AG08395 (cell line): ENCODE measurements at places on chromosomes 2 and 18.

GRCh38 chr18:24198461-24198860, 59.6 kb downstream of the CABYR start:
- DNase-seq = no peak

- DNase-seq = no peak
Observed at GRCh38 chr18:31774477-31774785, 13.8 kb upstream of the SLC25A52 start.

GRCh38 chr2:207067473-207067872, 98.3 kb downstream of the KLF7 start:
- DNase-seq = no peak

DNA sequence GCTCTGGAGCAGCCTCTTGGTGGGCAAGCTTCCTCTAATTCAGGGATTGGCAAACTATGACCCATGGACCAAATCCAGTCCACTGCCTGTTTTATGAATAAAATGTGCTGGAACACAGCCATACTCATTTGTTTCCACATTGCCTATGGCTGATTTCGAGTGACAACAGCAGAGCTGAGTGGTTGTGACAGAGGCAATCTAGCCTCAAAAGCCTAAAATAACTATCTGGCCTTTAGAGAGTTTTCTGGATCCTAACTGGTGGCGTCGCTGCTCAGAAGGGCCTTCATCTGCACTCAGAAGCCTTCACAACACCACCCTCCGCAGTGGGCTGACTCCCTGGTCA, 147.1 kb downstream of the CCBE1 start:
- DNase-seq = no peak

GRCh38 chr2:98709535-98709934, 21.4 kb downstream of the MGAT4A start:
- DNase-seq = no peak

GRCh38 chr2:43323857-43324256, 97.5 kb upstream of the ZFP36L2 start:
- no peak for DNase-seq

DNA sequence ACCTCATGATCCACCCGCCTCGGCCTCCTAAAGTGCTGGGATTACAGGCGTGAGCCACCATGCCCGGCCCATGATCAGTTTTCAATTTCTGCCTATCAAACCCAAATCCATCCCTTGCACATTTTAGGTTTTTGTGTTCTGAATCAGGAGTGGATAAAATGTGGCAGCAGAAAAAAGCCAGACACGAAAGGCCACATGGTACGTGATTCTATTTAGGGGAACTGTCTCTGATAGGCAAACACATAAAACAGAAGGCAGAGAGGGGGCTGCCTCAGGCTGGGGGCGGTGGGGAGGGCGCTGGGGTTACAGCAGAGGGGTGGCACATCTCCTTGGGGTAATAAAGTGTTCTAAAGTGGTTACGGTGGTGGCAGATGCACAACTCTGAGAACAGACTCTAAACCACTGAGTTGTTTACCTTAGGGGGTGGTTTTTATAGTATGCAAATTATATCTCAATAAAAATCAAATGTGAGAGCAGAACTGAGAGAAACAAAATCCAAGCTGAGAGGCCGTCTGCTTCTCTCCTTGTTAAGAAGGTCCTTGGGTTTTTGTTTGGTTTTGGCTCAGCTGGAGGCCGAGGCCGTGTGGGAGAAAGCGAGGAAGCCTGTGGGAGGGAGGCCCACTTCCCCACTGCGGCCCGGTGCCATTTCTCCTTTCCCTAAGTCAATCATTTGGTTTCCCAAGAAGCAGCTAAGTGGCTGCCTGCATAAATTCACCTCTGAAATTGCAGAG, 78.0 kb downstream of the SOWAHC start:
- DNase-seq = no peak

DNA sequence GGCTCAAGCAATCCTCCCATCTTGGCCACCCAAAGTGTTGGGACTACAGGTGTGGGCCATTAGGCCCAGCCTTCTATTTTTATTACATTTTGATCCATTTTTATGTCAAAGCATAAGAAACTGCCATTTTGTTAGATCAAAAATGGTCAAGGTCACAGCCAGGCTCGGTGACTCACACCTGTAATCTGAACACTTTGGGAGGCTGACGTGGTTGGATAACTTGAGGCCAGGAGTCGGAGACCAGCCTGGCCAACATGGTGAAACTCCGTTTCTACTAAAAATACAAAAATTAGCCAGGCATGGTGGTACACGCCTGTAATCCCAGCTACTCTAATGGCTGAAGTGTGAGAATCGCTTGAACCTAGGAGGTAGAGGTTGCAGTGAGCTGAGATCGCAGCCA, 49.2 kb downstream of the EEF1B2 start:
- DNase-seq = no peak

DNA sequence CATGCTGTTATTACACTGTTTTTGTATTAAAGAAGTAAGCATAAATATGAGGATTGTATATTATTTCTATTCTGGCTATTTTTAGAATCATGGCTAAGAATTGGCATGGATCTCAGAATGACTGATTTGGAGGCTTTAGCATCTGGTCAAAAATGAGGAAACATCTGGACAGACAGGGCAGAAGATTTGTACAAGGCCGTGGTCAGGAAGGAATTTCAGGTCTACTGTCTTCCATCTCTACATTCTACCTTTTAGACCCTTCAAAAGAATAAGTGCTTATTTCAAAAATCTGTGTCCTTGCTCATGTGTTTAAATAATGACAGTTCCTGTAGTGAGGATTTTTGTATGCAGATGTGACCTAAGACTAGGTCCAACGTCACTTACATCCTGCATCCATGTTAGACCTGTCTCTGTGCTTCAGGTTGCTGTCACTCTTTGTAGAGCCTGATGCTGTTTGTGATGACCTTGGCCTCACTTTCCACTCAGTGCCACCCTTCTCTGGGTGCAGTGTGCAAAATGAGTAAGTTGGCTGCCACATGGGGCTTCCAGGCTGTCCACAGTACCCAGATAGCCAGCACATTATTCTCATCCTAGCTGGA, 54.7 kb upstream of the B3GNT2 start:
- no peak for DNase-seq

GRCh38 chr2:118423776-118424175, 335.5 kb downstream of the INSIG2 start:
- DNase-seq = no peak

- DNase-seq = no peak
Observed at GRCh38 chr2:10333247-10333613, 30.5 kb downstream of the HPCAL1 start.

- DNase-seq = no peak
Observed at GRCh38 chr2:96691022-96691612, 48.6 kb downstream of the FER1L5 start.
